ENCODE measurements at places on chromosomes 3 and 15.
A peak's percentile ranks its signal among the peaks of the same experiment; 100 is the strongest.

GRCh38 chr3:195543500-195544229 lies 540 bp upstream of the PPP1R2 start:
- DNase-seq: no peak

GRCh38 chr3:155676252-155676981 lies 68.5 kb downstream of the PLCH1 start:
- no peak for DNase-seq

DNA sequence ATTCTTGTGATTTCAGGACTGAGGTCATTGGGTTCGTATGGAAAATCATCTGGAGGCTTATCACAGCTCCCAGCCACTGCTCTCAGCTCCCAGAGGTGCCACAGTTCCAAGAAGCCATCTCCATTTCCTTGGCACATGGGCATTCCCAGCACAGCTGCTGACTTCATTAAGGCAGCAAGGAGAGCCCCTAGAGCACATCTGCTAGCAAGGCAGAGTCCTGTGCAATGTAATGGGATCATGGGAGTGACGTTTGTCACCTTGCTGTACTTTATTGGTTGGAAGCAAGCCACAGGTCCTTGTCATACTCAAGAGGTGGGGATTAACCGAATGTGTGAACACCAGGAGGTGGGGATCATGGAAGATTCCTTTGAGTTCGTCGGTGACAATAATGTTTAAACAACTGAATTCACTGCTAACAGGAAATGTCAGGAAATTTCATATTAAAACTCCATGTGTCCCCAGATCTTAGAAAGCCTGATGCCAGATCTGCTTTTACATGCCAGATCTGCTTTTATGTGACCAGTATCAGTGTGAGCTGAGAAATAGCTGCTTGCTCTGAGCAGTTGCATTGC lies 148.8 kb downstream of the GABRG3 start:
- DNase-seq: no peak

DNA sequence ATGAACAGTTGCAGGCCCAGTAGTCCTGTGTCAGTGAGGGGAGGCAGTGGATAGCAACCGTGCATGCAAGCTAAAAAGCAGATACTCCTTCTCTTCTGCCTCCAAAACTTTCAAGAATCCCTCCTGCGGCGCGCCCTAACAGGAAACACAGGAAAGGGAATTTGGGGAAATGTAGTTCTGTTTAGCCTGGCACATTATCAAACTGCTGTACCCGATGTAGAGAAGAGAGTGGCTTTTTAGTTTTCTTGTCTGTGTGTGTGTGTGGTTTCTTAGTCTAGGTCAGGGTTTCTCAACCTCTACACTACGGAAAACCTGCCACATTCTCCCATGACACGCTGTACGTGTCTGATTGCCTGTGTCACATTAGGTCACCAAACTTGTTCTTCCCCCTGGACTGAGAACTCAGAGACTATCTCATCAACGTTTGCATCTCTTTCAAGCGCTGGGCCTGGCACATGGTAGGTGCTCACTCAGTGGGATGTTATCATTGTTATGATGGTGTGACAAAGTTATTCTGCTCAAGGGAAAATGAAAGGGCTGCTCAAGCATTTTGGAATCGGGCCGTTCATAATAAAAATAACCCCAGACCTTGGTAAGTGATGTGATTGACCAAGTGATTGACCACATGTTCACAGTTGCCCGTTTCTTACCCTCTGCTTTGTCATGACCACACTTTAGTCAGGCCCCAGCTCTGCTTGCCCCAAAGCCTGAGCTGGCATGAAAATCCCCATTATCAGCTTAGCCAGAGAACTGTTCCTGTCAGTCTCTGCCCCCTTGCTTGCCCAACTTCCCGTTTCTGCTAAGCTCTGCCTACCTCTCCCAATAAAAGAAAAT lies 33.2 kb downstream of the TM4SF4 start:
- no peak for DNase-seq

DNA sequence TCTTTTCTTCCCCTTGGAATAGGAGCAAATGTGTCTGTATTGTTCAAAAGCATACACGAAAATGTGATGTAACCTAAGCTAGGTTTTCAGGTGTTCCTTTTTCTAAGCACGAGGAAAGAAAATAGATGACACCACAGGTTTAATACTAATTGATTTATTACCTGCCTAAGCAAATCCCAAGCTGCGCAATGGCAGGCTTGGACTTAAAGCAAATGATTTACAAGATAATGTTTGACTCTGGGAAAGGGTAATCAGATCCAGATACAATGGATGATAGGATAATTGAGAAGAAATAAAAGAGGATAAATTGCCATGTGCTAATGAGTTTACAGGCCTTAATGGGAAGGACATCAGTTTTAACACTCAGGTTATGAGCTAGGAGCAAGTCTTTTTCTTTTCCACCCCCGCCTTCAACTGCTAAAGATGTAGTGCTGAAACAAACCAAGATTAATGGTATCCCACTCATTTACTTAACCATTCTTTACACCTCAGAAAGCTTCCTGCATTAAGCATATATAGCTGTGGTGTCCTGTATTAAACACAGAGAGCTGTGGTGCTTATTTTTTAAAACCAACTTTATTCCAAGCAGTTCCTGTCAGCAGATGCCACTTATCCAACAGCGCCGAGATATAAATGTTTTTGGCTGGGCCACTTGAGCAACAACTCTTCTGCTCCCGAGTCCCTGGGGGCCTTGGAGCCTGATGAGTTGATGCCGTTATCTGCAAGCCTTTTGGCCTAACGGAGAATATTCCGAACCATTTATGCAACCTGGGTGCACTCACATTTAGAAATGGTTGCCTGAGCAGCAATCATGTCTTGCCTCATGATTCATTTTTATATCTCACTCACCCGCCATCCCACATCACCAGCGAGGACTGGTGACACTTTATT lies 205.5 kb downstream of the MECOM start:
- DNase-seq: no peak

- DNase-seq: peak; percentile 76
Measured at GRCh38 chr15:71226536-71227455, 111.5 kb downstream of the THSD4 start.

GRCh38 chr3:193939527-193939926 lies 196.4 kb upstream of the HES1 start:
- DNase-seq: no peak

- no peak for DNase-seq
Measured at GRCh38 chr3:184812662-184813042, 686 bp downstream of the VPS8 start.

DNA sequence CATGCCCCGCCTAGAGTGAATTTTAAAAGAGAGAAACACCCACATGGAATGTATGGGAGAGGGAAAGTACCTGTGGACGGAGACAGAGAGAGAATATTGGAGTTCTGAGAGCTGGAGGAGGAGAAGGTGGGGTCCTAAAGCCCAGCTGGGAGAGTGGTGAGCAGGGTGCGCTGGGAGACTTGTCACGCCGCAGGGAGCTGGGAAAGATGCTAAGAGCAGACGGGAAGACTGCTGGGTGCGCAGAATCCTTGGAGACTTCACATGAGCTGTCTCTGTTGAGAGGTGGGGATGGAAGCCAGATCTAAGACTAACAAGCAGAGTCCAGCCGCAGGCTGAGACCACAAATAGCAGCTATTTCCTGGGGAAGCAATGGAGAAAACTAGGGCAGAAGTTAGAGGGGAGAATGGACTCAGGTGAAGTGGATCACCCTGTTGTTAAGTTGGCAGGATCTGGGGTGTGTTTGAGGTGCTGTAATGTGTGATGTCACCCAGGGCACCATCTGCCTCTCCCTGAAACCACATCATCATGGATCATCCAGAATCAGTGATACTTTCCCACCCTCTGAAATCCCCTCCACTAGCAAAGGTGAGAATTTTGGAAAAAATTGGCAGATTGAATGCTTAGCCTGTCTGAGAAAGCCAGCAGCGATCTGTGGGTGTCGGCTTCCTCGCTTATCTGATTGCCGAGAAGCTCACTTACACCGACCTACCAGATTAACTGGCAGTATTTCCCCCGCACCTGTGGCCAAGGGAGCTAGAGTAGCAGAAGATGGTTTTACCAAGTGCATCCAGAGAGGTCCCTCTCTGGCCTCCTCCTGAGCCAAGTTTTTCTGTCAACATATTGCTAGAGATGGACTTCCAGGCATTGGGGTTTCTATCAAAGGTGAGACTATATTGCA lies 174.8 kb upstream of the BHLHE40 start:
- no peak for DNase-seq

DNA sequence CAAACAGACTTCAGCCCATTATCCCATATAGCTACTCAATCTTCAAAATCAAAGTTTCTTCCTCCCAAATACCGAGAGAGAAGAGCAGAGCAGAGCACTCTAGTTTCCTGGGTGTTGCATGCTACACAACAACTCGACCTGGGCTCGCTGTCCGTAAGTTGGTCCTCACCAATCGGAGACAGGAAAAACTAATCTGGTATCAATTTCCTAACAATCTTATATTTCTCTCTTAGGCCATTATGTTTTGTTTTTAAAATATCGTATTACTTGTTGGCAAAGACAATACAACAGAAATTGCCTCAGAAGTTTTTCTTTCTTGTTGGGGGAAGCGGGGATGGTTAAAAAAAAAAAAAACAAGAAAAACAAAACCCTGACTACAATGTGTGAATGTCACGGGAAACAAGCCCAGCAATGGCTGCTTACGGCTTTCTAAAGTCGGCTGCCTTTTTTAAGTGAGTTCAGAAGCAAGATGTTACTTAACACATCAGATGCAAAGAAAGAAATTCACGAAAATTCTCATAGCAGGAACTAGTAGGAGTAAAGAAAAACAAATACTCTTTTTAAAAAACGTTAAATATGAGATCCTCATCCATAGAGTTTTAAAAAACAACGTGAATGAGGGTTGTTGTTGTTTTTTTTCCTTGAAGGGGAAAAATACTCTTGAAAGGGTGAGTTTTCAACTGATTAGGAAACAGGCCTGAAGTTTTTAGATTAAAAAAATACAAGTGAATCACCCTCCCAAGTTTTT lies 1.9 kb downstream of the VGLL4 start:
- no peak for DNase-seq

- DNase-seq: no peak
Measured at GRCh38 chr3:9787714-9788113, 4.6 kb downstream of the TADA3 start.

- DNase-seq: no peak
Measured at GRCh38 chr3:133575086-133575485, 1.6 kb downstream of the CDV3 start.

- DNase-seq: no peak
Measured at GRCh38 chr15:91061997-91062396, 38.1 kb upstream of the SV2B start.

- DNase-seq: no peak
Measured at GRCh38 chr3:108222853-108223565, 785 bp upstream of the IFT57 start.

- DNase-seq: peak; percentile 51
Measured at GRCh38 chr3:123546133-123546755, 38.6 kb downstream of the HACD2 start.

- no peak for DNase-seq
Measured at GRCh38 chr3:52281981-52282801, 3.7 kb upstream of the WDR82 start.

GRCh38 chr15:40435710-40436089 lies 5.1 kb upstream of the BAHD1 start:
- no peak for DNase-seq

GRCh38 chr15:63556246-63556645 lies 40.9 kb upstream of the FBXL22 start:
- no peak for DNase-seq

GRCh38 chr15:74950078-74950908 lies 6.3 kb downstream of the RPP25 start:
- peak; percentile 33 for DNase-seq

DNA sequence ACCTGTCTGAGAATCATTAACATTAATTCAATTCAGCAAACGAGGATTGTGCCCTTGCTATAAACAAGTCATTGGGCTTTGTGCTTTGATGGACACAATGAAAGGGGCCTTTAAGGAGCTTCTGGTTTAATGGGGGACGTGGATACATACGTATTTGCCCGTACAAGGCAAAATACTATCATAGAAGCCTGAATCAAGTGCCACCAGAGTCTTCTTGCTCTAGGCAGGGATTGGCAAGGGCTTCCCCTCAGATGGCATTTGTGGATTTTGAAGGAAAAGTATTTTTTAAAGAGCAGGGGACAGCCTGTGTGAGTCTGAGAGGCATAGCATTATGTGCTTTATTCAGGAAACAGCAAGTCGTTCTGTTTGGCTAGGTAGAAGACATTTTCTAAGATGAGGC lies 83.7 kb upstream of the NEDD4 start:
- DNase-seq: no peak

DNA sequence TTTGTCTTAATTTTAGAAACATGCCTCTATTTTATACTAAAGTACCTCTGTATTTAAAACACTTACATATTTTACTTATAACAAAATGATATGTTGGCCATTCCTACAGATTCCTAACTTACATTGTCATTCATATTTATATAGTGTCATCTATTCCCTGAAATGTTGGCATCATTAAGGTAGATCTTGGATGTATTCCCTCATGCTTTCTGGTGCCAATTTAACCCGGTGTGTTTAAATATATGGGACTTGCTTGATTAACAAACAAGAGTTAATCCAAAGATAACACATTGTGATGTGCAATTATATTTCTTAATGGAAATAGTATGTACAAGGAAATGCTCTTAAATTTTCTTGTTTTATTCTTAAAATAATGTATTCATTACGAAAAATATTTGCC lies 352.3 kb downstream of the NAALADL2 start:
- DNase-seq: no peak

DNA sequence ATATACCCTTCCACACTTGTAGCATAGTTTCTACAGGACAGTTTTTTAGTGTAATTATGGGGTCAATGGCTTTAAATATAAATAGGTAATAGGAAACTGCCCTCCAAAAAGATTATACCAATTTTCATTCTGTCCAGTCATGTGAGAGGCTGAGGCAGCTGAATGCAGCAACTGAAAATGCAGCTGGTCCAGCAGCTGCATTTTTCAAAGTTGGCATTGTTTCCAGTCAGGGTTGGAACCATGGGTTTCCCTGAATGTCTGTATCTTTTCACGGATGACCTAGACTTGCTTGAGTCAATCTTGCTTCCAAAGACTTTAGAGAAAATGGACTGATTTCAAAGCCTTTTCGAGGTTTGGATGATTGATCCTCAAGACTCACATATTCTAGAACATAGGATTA lies 9.9 kb upstream of the KNL1 start:
- DNase-seq: no peak

- DNase-seq: no peak
Measured at GRCh38 chr3:167918686-167919085, 177.0 kb downstream of the GOLIM4 start.

DNA sequence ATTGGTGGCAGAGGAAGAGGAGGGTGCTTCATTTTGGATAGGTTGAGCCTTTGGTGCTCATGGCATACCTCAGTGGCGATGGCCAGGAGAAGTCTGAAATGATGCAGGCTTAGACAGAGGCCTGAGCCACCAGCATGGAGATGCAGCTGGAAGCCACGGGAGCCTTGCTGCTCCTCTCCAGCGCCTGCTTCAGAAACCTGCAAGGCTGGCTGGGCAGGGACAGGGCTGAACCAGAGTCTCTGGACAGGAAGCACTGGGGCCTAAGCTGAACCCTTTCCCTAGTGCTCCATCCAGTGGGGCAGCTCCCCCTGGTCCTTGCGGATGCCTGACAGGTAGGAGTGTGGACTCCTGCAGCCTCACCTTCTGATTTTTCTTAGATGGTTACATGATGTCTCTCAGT lies 36.7 kb upstream of the ADCY5 start:
- DNase-seq: no peak

- DNase-seq: no peak
Measured at GRCh38 chr3:161028555-161029153, 76.5 kb downstream of the B3GALNT1 start.

GRCh38 chr3:173135059-173135458 lies 6.0 kb downstream of the SPATA16 start:
- DNase-seq: no peak

- DNase-seq: no peak
Measured at GRCh38 chr3:186512570-186513302, 31.4 kb downstream of the CRYGS start.
